Activated CD4-positive, CD25-positive, alpha-beta regulatory T cell (primary cell): ENCODE measurements at places on chromosomes 4 and X.

- DNase-seq = no peak
These were observed 27.0 kb upstream of the ZNF280C start for GRCh38 chrX:130295519-130296296.

DNA sequence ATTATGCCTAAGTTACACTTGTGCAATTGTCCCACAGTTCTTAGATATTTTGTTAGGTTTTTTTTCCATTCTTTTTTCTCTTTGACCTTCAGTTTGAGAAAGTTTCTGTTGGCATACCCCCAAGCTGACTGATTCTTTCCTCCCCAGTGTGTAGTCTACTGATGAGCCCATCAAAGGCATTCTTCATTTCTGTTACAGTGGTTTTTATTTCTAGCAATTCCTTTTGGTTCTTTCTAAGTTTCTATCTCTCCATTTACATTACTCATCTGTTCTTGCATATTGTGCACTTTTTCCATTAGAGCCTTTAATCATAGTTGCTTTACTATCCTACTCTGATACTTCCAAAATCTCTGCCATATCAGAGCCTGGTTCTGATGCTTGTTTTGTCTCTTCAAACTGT lies 31.9 kb downstream of the CASP6 start:
- DNase-seq = no peak

- no peak for DNase-seq
These were observed 428.2 kb downstream of the TLL1 start for GRCh38 chr4:166301266-166301665.

GRCh38 chr4:100962698-100963097 lies 384.6 kb downstream of the PPP3CA start:
- DNase-seq = no peak

DNA sequence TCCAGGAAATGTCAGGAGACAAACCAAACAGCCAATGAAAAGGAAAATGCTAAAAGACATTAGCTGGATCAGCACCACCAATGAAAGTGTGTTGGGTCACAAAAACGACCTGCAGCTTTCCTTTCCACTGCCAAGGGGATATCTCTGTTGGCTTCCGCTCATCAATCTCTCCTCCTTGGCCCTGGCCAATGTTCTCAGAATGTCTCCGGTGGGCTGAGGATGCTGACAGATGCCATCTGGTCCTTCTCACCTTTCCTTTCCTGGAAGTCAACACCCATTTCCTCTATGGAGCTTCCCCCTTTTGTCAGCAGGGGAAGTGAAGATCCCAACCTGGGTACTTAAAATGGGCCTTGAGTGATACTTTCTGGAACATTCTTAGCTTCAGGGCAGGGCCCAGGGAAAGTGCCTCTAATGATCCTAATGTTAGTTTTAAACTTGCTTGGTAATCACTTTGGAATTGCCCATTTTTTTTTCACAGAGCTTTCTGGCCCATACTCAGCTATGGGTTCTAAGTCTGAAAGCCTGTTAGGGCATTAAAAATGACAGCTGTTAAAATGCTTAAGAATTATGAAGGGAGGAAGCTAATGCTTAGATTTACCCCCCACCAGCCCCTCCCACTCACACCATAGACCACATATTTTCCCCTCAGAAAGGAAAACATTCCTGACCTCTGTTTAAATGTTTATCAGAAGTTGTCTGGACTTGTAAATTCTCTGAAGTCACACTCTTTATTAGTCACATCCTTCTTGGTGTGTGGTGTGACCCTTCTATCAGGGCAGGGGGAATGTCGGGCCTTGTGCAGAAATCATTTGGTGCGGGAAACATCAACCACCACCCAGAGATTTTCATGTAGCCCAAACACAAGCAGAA lies 29.2 kb downstream of the IGFBP7 start:
- DNase-seq = no peak
